ENCODE measurements at places on chromosomes 6 and 20.

- DNase-seq, result no peak
These were observed 9.4 kb downstream of the STX11 start for GRCh38 chr6:144159742-144160141.

DNA sequence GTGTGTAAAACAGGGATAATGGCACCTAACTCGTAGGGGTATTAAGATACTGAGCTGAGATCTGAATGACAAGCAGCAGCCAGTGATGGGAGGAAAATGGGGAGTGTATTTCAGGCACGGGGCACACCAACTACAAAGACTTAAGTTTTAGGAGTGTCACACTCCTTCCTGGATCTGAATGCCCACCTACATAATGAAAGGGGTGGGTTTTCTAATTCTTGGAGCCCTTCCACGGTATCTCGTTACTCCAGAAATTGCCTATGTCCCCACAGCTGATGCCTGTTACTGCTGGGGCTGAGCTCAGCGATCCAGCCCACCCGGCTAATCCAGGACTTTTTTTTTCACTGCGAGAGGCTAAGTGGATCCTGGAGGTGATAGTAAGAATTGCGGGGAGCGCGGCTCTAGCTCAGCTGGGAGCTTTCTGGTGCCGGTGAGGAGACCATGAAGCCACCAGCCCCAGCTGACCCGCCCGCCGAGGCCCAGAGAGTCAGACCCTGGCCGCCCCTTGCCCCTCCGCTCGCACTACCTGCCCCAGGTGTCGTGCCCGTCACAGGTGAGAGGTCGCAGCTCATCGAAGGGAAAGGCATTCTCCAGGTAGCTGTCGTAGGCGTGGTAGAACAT, 727 bp downstream of the EDEM2 start:
- no peak for DNase-seq

- DNase-seq, result no peak
These were observed 86.7 kb upstream of the RIN2 start for GRCh38 chr20:19671374-19671773.

DNA sequence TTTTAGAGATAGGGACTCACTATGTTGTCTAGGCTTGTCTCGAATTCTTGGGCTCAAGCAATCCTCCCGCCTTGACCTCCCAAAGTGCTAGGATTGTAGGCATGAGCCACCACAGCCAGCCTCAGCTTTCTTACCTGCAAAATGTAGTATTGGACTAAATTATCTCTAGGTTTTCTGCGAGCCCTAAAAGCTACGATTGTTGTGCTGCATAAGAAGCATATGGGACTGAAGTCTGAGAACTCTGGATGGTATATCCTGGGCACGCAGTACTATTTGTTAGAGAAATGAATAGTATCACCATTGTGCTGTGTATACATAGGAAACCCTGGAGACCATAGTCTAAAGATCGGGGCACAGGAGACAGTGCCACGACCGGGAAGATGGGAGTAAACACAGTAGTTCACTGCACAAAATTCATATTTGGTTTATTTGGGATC, 60.1 kb downstream of the RPRD1B start:
- DNase-seq, result no peak

DNA sequence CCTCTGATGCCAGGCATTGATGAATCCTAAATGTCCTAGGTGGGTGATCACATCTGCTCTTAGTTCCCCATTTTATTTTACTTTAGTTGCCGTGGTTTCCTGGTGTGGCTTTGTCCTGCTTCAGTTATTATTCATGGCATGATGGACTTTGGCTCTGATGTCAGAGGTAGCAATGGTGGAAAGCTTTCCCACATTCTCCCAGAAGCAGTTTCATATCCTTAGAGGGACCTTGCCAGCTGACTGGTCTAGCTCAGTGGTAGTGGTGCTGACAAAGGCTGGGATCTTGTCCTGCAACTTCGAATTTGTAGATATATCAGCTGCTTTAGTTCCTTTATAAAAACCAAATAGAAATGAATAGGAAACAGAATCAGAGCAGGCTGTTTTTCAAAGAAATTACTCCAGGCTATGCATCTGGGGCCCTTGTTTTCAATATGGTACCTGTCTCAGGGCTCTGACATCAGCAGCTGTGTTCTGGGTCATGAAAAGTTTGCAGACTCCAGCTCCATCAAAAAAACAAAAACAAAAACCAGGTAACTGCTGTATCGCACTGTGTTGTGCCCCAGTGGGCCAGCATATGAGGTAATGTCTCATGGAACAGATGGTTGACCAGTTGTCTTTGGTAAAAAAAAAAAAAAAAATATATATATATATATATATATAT, 133.7 kb downstream of the PLCB4 start:
- DNase-seq, result no peak

GRCh38 chr20:35311822-35312221, 19.6 kb upstream of the FAM83C start:
- DNase-seq, result no peak

DNA sequence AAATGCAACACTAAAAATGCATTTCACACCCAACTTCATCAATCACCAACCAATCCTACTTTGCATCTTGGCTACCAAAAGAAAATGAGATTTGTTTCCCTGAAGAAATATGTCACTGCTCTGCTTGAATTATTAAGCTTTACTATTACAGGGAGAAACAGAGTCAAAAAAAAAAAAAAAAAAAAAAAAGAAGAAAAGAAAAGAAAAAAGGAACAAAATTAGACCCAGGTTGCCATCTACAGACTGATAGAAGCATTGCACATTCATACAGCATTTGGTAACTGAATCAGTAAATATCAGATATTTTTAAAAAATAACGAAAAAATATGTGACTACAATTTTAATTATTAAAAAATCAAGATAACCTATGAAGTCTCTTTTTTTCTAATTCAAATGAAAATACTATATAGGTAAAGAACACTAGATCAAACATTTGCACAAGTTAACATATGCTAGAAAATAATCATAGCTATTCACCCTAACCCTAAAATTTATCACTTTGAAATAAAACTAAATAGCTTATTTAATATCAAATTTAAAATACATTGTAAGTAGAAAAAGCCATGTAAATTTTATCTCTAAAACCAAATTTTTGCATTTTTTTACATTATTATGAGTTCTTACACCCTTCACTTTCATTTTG, 83.3 kb downstream of the DCDC2 start:
- no peak for DNase-seq

GRCh38 chr20:7003598-7003997, 236.1 kb downstream of the BMP2 start:
- DNase-seq, result no peak

DNA sequence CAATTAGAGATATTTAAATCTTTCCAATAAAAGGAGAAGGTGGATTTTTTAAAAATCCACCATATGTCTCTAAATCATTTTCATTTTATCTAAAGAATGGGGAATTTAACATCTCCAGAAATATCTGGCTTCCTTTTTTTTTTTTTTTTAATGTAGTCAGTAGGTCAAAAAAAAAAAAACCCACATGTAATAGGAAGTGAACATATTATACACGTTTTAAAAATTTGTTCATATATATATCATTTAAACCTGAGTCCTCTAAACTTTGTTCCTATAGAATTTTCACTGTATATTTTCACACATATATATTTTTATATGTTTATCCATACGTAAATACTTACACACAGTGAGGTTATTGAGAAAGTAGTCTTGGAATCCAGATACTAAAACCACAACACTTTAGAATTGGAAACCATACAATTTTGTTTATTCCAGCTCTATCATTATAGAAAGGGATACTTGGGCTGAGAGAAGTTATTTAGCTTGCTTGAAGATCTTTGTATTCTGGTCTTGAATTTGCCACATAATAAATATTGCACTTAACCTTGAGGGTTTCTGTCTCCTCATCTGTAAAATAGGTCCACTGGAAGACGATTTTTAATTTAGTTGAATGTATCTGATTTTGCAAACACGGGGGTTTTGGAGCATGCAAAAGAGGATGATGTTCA, 62.1 kb upstream of the ZNF217 start:
- DNase-seq, result no peak

- DNase-seq, result no peak
These were observed 126.2 kb downstream of the LINC00237 start for GRCh38 chr20:20979934-20980333.

DNA sequence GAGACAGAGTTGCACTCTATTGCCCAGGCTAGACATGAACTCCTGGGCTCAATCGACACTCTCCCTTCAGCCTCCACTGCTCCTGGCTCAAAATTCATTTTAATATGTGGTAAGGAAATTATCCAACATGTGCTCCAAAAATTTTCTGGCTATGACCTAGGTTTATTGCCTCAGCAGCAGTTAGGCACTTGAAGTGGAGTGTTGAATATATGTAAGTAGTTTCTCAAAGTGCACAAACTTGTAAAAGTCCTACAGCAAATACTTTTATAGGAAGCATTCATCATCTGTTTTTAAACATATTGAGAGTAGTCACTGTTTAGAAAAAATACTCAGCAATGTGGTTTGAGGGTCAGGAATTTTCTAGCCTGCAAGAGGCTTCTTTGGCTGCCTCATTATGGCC, 13.2 kb downstream of the FILIP1 start:
- no peak for DNase-seq

DNA sequence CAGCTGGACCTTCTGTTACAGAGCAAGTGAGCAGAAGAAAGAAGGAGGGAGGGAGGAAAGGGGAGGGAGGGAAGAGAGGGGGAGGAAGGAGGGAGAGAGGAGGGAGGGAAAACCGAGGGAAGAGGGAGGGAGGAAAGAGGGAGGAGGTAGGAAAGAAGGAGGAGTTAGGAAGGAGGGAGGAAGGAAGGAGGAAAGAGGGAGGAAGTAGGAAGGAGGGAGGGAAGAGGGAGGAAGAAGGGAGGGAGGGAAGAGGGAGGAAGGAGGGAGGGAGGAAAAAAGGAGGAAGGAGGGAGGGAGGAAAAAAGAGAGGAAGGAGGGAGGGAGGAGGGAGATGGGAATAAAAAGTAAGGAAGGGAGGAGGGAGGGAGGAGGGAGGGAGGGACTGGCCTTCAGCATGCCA, 191.8 kb downstream of the SYNDIG1 start:
- DNase-seq, result no peak

DNA sequence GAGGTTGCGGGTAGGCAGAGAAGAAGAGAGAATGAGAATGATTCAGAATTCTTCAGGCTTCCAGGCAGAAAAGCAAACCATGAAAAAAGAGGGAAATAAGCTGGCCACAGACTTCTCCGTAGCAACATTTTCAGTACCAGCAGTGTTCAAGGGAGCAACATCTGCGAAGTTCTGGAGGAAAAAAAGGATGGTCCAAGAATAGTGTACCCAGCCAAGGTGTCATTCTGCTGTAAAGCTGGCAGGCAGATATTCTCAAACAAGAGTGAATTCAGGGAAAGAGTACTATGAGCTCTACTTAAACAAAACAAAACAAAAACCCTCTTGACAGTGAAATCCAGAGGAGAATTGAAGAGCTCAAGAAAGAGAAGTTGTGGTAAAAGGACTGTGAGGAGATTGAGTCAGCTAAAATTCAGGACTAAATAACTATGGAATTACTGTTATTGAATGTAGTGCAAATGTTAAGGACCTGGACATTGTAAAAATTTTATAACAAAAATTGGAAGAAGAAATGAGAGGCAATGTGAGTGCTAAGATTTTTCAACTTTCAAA, 86.5 kb downstream of the ATRN start:
- no peak for DNase-seq

DNA sequence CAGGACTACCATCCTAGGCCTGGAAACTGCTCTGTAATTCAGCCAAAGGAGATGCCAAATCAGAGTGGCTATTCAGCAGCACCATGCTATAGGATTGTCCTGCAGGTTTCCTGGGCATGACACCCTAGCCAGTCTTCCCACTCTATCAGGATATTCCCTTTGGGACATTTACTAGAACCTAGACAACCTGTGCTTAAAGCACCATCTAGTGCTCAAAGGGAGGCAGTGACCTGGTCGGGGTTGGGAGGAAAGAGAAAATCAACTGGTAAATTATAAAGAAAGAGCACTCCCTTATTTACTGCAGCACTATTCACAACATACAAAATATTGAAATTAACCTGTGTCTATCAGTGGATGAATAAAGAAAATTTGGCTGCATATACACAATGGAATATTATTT, 67.2 kb upstream of the SMLR1 start:
- no peak for DNase-seq

- DNase-seq, result no peak
These were observed 97.1 kb upstream of the FLRT3 start for GRCh38 chr20:14434384-14435136.

DNA sequence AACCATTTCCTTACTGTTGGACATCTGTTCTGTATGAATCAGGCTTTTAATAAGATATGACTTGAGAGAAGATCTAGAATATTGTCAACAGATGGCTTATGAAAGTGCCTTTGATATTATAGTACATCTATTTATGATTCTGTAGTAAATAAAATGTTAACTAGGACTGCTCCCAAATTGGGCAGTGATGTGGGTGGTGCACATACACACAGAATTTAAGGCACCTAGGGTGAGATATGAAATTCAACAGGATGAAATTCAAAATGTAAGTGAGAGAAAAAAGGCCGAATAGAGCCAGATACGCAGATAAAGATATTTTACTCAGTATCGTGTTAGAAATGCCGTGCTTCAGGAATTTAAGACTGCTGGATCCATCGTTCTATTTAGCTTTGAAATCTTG, 26.3 kb downstream of the FAM50B start:
- no peak for DNase-seq

DNA sequence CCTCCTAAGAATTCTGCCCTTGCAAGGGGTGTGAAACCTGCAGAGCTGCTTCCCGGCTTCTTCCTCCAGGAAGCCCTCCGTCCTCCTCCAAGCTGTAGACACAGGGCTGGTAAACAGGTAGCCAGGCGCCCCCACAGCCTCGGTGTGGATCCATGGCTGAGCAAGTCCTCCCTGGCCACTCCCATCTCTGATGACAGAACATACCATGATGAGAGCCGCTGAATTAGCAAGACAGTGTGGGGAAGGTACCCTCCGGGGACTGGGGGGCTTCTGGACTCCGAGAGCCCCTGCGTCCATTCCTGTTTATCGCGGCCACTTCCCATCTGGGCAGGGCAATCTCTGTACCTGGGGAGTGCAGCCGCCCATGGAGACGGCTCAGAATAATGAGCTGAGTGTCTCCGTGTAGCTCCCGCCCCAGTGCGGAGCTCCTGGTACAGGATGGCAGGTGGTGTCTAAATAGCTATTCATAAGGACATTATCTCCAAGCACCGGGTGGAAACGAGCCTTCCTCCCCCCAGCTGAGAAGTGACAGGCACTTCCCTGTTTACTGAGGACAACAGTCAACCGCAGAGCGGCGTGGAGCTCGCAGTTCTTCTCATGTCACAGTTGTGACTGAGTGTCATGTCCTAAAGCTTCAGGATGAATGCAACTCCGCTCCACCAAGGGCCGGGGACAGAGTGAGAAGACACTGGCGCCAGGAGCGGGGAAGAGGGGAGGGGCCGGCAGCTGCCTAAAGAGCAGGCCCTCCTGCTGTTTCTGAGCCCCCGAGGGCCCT, 22.7 kb upstream of the NTSR1 start:
- DNase-seq, result no peak

DNA sequence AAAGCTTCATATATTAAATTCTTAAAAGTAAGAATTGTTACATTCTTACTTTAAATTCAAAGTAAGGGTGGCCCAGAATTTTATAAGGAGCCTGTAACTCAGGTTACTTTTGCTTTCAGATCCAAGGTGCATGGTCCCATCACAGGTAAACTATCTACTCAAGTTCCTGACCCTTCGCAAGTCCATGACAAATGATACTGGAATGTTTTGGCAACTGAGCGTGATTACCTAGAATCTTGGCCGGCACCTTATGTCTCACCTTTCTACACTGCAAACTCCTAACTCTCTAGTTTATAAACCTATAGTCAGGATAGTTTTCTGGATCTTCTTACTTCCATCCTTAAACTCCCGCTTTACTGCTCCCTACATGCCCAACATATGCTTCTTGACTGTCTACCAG, 67.9 kb upstream of the HMGN3 start:
- DNase-seq, result no peak

All from cortex of kidney (tissue), 1 donor.